SK-MEL-5 (cell line): ENCODE measurements at places on chromosomes 6 and 20. TPM values are rescaled to one million over a fixed set of nuclear protein-coding genes. Genes with fewer than 3 reads are reported as not detected.

GRCh38 chr20:1369970-1370369, 22.9 kb downstream of the FKBP1A start:
- DNase-seq = no peak

Gene NKAPL
- total RNA-seq = not detected in 2 replicates

- no peak for DNase-seq
These were observed 197.8 kb downstream of the OGFRL1 start for GRCh38 chr6:71486461-71486860.

DNA sequence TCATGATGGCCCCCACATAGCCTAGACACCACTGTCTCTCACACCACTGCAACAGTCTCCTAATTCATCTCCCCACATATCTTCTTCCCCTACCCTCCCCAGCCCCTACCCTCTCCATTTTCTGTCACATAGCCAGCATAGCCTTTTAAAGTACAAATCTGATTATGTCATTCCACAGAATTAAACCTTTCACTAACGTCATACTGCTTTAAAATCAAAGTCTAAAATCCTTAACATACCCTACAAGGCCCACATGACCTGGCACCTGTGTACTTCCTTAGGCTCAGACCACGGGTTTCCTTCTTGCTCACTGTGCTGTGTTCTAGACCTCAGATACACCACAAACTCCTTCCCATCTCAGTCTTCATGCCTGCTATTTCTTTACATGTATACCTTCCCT, 5.9 kb downstream of the OSTM1 start:
- no peak for DNase-seq

Gene C20orf204
- total RNA-seq = 0.37 and 0.59 TPM in 2 replicates

DNA sequence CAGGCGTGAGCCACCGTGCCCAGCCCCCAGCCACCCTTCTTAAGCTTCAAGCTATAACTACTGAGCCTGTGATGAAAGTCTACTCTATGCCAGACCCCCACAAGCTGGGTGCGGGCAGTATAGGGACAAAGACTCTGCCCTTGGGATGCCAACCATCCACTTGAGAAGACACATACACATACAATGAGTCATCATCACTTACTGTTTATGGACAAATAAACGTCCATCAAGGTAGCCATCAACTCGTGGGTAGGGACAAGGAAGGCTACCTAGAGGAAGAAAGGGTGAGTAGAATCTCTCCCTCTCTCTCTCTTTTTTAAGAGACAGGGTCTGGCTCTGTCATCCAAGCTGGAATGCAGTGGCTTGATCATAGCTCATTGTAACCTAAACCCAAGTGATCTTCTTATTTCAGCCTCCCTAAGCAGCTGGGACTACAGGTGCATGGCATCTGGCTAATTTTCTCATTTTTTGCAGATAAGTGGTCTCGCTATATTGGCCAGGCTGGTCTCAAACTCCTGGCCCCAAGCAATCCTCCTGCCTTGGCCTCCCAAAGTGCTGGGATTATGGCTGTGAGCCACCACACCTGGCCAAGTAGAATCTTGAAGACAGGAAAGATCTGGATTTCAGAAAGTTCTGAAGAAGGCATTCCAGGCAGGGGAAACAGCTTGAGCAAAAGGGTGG, 2.6 kb upstream of the TP53INP2 start:
- no peak for DNase-seq

DNA sequence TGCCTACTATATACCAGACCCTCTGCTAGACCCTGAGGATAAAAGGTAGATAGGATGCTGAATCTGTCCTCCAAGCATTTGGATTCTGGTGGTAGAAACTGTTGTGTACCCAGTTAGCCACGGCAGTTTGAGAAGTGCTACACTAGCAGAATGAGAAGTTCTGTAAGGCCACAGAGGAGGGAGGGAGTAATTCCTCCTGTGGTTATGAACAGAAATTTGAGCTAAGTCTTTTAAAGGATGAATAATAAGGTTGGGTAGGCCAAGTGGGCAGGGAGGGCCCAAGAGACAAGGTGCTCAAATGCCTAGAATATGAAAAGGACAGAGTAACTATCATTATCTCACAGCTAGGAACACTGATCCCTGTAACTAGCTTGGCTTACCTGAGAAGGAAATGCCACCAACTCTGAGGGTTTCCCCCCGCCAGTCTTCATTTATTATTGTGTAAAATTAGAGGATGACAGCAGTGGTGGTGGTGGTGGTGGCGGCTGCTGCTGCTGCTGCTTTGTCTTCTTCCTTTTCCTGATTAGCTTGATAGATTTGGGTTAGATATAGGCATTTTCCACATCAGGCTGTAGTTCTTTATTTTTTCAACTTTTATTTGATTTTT, 243.3 kb downstream of the PRL start:
- DNase-seq = no peak

DNA sequence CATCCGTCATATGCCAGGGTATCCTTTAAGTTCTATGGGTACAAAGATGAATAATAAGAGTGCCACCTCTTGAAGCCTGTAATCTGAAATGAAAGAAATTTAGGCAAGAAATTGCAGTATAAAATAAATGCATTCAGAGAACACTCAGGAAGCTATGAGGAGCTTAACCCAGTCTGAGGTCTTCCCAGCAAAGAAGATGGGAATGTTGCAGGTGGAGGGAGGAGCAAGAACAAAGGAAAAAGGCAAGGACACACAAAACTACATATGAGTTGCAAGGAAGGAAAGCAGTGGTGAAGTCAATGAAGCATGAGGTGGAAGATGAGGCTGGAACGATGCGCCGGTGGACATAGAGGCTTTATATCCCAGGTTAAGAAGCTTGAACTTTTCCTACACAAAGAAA, 67.0 kb upstream of the DST start:
- DNase-seq = no peak

- no peak for DNase-seq
These were observed 679.7 kb upstream of the ID4 start for GRCh38 chr6:19157486-19157885.

GRCh38 chr6:147506704-147507114, 1.8 kb upstream of the SAMD5 start:
- DNase-seq = peak; percentile 62

Gene OR2B6
- total RNA-seq = not detected in 2 replicates

DNA sequence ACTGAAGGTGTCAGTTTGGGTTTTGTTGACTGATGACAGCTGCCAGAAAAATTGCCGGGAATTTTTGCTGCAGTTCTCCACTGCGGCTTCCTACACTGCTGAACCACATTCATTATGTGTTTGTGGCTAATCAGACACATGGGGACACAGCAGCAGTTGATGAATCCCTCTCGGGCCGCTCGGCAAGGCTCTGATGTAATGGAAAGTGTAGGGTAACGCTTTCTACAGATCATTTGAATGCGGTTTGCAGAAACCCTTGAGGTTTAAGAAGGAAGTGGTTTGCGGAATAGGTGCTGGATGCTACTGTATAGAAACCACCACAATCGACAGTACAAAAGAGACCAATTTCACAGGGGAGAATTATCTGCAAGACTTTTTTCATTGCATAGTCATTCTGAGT, 138.7 kb upstream of the SASH1 start:
- no peak for DNase-seq

- DNase-seq = no peak
These were observed 844.5 kb upstream of the ADGRB3 start for GRCh38 chr6:67790569-67790968.

GRCh38 chr6:135186255-135186654, 5.1 kb downstream of the MYB start:
- DNase-seq = no peak

Gene TBXT
- not detected in 2 replicates for total RNA-seq

Gene GINM1
- 28.1 and 29.0 TPM in 2 replicates for total RNA-seq

- no peak for DNase-seq
These were observed 36.4 kb downstream of the ELOVL5 start for GRCh38 chr6:53312355-53312754.

DNA sequence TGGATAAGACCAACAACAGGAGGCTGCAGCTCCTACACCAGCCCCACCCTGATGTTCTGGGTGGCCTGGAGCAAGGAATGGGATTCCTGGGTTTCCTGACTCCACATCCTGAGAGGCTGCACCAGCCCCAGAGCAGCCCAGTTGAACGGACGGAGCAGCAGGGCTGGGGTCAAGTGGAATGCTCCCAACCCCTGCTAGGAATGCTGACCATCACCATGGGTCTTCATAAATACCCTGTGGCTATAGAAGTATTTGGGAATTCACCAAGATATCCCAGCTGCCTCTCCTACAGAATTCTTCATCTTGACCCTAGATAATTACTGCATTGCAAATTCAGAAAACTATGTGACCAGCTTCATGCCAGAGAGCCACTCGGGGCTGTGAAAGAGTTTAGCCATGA, 180.3 kb downstream of the THBS2 start:
- DNase-seq = no peak

DNA sequence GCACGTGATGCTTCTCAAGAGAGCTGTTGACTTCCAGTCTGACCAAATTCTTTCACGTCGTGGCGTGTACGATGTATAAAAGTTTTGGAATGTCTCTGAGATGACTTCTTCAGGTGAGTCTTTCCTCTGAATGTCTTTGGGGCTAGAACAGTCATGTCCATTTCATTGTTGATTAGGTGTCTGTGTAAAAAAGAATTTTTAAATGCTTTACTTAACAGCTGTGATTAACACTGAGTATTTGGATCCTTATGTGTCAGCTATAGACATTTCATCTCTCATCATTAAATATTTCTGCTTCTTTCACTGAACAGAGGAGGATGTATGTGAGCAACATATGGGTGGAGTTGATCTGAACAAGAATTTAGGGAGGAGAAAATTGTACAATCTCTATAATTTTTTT, 29.3 kb upstream of the KIF13A start:
- DNase-seq = no peak

DNA sequence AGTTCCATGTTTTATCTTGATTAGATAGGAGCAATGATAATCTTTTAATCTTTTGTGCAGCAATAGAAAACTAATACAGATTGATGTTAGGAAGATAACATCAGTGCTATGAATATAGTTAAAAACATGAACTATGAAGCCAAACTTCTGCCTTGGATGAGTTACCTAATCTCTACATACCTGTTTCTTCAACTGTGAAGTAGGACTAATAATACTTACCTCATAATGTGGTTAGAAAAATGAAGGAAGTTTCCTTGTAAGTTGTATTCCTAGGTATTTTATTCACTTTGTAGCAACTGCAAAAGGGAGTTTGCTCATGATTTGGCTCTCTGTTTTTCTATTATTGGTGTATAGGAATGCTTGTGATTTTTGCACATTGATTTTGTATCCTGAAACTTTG, 111.9 kb downstream of the FRK start:
- no peak for DNase-seq

Gene DPM1
- 109 and 126 TPM in 2 replicates for total RNA-seq

Gene NR2E1
- 0.18 and 0.24 TPM in 2 replicates for total RNA-seq

Gene MARCKS
- total RNA-seq = 50.7 and 55.4 TPM in 2 replicates
